ENCODE measurements at places on chromosomes 2 and 18. TPM values are rescaled to one million over a fixed set of nuclear protein-coding genes. Genes with fewer than 3 reads are reported as not detected.
A peak's percentile ranks its signal among the peaks of the same experiment; 100 is the strongest.

DNA sequence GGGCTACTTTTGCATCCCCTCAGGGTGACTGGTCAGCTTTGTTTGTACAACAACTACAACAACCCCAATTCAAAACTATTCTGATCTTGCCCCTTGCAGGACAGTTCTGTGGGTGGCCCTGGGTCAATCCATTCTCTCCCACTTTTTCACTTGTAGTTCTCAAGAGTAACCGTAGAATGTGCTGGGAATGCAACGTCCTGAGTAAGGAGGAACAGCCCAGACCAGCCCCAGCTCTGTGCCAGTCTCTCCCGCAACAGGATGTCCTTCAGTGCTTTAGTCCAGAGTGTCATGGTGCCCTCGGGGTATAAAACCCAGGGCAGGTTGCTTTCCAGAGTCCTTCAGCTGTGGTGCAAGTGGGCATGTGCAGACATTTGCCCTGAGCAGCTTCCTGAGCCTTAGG, 22.1 kb upstream of the TEX51 start:
- no peaks in the 10 kb centered on the region for H3K27me3 ChIP-seq
- H3K27ac ChIP-seq: no peak overlapping the region
- DNase-seq: no peak

- no peak overlapping the region for H3K27ac ChIP-seq
- H3K4me1 ChIP-seq: no peaks in the 10 kb centered on the region
- H3K27me3 ChIP-seq: peaks cover 41% of the 10 kb centered on the region
- H3K4me3 ChIP-seq: no peak overlapping the region
These were observed 27.0 kb upstream of the GMPPA start for GRCh38 chr2:219471476-219472371.

DNA sequence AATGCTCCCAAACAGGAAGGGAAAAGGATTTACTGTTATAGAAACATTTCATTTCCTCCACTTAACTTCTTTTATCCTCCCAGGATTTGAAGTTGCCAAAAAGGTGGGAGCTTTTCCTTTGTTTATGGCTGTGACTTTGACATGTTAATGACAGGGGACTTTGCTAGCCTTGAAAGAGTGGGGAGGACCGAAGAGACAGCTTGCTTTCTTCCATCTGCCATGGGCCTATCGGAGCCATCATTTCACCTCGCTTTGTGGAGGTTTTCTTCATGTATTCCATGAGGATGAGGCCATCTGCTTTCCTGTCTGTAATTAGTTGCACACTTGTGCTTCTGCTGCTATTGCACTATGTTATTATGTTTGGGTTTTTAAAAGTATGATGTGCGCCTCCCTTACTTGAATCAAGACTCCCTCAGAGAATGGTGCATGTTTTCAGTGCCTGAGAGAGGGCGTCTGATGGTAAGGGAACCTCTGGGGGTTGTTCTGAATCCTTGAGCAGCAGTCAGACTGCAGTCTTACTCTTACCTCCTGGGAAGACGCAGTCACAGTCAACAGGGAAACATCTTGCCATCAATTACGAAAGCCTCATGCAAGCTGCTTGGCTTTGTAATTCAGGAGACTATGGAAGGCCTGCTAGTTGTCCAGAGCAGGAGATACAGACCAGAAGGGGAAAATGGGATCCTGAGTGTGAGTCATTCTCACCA, 173.3 kb upstream of the MGAT5 start:
- no peaks in the 10 kb centered on the region for H3K36me3 ChIP-seq
- peaks cover 14% of the 10 kb centered on the region for H3K27me3 ChIP-seq
- H3K27ac ChIP-seq: no peak overlapping the region
- no peak for DNase-seq
- H3K4me1 ChIP-seq: no peaks in the 10 kb centered on the region

- peaks cover under 1% of the 10 kb centered on the region for H3K4me1 ChIP-seq
- H3K36me3 ChIP-seq: no peaks in the 10 kb centered on the region
- DNase-seq: no peak
- H3K27me3 ChIP-seq: no peaks in the 10 kb centered on the region
- H3K4me3 ChIP-seq: no peak overlapping the region
These were observed 7.9 kb downstream of the REV1 start for GRCh38 chr2:99481941-99482340.

DNA sequence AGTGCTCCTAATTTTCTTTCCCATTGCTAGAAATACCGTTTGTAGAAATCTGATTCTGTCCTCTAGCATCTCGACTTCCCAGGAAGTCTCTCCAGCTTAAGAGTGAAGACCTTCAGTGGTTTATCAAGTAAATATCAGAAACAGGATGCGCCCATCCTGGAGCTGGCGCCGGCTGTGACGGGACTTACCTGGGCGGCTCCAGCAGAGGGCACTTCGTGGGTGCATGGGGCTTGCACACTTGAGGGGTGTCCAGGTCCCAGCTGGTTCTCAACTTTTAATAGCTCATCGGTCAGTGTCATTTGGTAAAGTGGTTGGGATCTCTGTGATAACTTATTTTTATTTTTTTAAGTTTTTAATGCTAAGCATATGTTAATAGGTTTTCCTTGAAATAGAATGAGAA, 167.0 kb upstream of the TPO start:
- no peaks in the 10 kb centered on the region for H3K36me3 ChIP-seq
- H3K4me1 ChIP-seq: no peaks in the 10 kb centered on the region
- H3K27me3 ChIP-seq: no peaks in the 10 kb centered on the region
- no peak overlapping the region for H3K27ac ChIP-seq
- no peak for DNase-seq

DNA sequence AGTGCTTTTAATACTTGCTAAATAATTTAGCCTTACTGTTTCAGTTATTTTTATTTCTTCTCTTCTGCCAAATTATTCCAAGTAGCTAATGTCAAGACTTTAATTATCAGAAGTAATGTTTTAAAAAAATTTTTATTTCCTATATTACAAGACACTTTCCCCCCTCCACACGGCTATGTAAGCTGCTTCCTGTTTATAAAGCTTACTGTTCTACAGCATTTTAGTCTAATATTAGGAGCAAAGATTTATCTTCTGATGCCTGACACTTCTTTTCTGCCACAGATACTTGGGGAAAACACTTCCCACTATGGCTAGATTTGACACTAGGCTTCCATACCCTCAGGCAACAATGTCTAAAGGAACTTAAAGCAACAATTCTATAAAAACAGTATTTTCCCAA, 62.3 kb downstream of the ROCK1 start:
- no peak for DNase-seq
- H3K27ac ChIP-seq: peak overlapping the region; percentile 30
- peaks cover 12% of the 10 kb centered on the region for H3K36me3 ChIP-seq
- H3K27me3 ChIP-seq: no peaks in the 10 kb centered on the region

- H3K36me3 ChIP-seq: no peaks in the 10 kb centered on the region
- DNase-seq: no peak
- H3K4me3 ChIP-seq: no peak overlapping the region
- no peaks in the 10 kb centered on the region for H3K4me1 ChIP-seq
- H3K27me3 ChIP-seq: no peaks in the 10 kb centered on the region
- H3K27ac ChIP-seq: no peak overlapping the region
These were observed 480.6 kb downstream of the SPAG16 start for GRCh38 chr2:213764849-213765248.

DNA sequence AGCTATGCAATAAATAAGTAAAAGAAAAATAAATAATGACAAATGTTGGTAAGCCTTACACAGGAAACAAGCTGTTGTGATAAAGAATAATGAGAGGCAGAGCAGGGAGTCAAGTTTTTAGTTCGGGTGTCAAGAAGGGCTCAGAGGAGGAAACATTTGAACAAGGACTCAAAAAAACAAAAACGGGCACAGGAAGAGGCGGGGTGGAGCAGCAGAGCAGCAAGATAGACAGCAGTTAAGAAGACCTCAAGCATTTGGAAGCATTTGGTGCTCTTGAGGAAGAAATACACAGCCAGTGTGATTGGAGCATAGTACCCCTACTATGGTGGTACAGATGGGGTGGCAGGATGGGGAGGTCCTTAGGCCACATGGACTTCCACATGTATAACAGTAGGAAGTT, 2.8 kb downstream of the TMEM169 start:
- peak overlapping the region; percentile 14 for H3K4me3 ChIP-seq
- no peaks in the 10 kb centered on the region for H3K27me3 ChIP-seq
- H3K4me1 ChIP-seq: peaks cover 32% of the 10 kb centered on the region

DNA sequence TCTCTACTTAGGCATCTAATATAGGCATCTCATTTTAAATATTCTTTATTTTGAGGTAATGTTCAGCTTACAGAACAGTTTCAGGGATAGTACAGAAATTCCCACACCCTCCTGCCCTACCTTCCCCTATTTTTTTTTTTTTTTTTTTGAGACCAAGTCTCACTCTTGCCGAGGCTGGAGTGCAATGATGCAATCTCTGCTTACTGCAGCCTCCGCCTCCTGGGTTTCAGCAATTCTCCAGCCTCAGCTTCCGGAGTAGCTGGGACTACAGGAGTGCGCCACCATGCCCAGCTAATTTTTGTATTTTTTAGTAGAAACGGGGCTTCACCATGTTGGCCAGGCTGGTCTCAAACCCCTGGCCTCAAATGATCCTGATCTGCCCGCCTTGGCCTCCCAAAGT, 97.6 kb downstream of the EPB41L5 start:
- no peak overlapping the region for H3K27ac ChIP-seq
- H3K27me3 ChIP-seq: no peaks in the 10 kb centered on the region
- no peak for DNase-seq
- H3K36me3 ChIP-seq: no peaks in the 10 kb centered on the region
- no peaks in the 10 kb centered on the region for H3K4me1 ChIP-seq

DNA sequence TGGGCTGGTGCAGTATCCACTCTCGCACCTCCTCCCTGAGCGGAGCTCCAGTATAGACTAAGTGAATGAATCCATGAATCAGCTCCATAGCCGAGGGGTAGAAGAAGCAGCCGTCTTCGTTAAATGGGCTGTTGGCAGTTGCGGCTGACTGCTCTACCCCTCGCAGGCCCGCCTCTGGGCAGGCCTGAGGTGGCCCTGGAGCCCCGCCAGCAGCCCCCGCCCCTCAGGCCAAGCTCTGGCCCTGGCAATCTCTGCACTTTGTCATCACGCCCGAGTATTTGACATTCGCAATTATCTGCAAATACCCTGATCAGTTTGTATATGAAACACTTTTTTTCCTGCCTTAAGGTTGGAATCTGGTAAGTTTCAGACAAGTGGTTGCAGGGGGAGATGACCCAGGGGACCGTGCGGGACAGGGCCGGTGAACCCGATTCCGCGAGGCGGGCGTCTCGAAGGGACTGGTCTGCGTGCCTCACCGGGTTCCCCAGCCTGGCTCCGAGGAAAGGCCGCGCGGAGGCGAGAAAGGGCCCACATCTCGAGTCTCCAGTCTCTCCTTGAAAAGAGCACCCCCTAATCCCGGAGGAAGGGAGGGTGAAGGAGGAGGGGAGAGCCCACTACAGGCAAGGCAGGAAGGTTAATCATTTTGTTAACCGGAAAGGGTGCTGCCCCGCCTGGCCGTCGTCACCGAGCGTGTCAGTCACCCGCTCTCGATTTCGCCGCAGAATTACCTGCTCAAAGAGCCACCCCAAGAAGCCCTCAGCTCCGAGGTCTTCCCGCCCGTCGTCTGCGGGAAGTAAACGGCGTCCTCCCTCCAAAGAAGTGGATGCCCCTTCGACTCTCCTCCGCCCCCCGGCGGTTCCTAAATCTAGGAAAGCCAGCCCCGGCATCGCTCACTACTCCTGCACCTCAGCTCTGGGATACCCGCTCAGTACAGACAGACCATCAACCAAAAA, 11.1 kb upstream of the SATB2 start:
- peaks cover 23% of the 10 kb centered on the region for H3K27me3 ChIP-seq
- H3K4me1 ChIP-seq: peaks cover 41% of the 10 kb centered on the region
- no peaks in the 10 kb centered on the region for H3K36me3 ChIP-seq
- no peak for DNase-seq
- H3K27ac ChIP-seq: no peak overlapping the region

DNA sequence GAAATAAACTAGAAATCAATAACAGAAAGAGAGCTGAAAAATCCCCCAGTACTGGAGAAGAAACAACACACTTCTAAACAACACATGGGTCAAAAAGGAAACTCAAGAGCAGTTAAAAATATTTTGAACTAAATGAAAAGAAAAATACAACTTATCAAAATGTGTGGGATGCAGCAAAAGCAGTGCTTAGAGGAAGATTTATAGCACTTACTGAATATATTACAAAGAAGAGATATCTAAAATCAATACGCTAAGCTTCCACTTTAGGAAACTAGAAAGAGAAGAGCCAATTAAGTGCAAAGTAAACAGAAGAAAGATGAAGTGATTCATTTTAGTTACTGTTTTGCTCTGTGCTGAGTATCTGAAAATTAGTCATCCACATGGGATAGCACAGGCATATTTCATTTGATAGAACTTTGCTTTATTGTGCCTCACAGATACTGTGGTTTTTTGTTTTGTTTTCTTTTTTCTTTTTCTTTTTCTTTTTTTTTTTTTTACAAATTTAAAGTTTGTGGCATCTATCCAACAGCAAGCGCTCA, 17.0 kb downstream of the TGFA start:
- no peak overlapping the region for H3K27ac ChIP-seq
- no peaks in the 10 kb centered on the region for H3K4me1 ChIP-seq
- no peak overlapping the region for H3K4me3 ChIP-seq
- no peaks in the 10 kb centered on the region for H3K27me3 ChIP-seq
- no peak for DNase-seq

DNA sequence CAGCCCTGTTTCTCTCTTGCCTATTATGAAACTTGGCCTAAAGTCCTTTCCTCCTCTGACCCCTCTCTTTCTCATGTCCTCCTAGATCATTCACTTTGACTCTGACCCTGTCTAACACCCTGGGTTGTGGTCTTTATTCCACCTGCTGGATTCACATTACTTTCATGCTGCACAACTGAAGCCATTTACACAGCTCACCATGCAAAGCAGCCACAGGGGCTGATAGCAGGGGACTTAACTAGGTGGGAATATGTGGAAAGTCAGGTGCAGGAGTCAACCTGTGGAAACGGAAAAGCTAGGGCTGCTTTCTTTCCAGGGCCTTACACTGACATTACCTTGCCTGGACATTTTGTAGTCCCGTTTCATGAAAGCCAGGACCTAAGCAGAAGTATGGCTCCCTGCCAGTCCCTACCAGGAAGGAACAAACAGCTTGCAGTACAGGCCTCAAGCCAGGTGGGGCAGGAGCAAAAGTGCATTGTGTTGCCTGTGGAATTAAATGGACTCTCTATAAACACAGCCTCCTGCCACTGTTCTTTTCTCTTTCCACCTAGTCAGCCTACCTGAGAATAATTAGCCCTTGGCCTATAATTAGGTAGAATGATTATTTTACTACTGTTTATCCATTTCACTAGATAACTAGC, 11.8 kb downstream of the MAPRE3 start:
- no peaks in the 10 kb centered on the region for H3K36me3 ChIP-seq
- no peaks in the 10 kb centered on the region for H3K4me1 ChIP-seq
- H3K27me3 ChIP-seq: no peaks in the 10 kb centered on the region
- no peak for DNase-seq
- H3K27ac ChIP-seq: no peak overlapping the region
- H3K4me3 ChIP-seq: no peak overlapping the region

- H3K4me1 ChIP-seq: no peaks in the 10 kb centered on the region
- no peak for DNase-seq
- no peak overlapping the region for H3K4me3 ChIP-seq
- no peak overlapping the region for H3K27ac ChIP-seq
These were observed 30.8 kb downstream of the AOX1 start for GRCh38 chr2:200616656-200617055.

KANSL1L gene
- total RNA-seq: 16.0 TPM

SCYGR4 gene
- total RNA-seq: not detected

OXER1 gene
- not detected for total RNA-seq

CNTNAP5 gene
- total RNA-seq: not detected
